ENCODE measurements at places on chromosomes 11 and 22.

DNA sequence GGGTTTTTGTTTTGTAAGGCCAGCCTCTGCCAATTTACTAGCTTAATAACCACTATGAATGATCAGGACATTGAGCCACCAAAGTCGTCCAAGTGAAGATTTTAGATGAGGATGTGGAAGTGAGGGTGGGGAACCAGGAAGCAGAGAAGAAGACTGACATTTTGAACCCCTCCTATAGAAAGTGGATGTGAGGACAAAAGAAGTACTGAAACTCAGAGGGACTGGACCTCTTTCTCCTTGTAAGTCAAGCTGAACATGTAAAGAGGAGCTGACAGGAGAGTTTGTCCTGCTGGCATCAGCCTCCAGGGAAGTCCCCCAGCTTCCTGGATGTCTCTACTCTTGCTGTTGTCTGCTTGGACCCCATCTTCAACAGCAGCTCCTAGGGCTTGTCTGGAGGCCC is 338.2 kb upstream of the NCAM1 start:
- no peak for DNase-seq

DNA sequence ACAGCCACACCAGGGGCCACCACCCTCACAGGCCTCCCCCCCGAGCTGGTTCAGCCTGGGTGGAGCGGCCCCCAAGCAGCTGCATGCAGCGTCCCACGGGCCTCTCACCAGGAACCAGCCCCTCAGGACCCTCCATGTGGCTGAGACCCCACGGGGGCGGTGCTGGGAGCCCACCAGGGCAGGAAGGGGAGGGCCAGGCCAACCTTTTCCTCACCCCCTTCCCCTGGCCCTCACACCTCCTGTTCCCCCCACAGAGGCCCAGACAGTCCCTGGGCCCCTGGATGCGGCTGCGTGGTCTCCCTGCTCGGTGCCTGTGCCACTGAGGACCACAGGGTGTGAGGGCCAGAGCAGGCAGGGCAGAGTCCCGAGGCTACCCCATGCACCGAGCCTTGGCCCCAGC is 46.5 kb downstream of the MOB2 start:
- no peak for DNase-seq

DNA sequence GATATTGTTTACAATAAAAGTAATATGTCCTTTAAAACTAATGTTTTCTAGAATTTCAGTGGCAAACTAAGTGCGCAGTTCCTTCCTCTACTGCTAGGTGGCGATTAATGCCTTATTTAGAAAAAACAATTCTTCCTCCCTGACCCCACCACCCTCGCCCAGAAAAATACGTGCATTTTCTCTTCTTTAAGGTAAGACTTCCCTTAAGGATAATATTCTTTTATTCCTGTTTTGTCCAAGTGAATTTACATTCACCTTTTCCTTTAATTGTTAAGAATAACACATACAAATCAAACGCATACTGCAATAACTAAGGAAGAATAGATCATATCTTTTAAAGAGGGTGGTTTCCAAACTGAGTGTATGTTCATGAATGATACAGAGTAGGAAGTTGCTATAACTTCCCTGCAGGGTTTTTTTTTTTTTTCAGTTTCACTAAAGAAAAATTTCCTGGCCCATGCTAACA is 17.0 kb upstream of the PSMA1 start:
- DNase-seq, result peak; percentile 60

DNA sequence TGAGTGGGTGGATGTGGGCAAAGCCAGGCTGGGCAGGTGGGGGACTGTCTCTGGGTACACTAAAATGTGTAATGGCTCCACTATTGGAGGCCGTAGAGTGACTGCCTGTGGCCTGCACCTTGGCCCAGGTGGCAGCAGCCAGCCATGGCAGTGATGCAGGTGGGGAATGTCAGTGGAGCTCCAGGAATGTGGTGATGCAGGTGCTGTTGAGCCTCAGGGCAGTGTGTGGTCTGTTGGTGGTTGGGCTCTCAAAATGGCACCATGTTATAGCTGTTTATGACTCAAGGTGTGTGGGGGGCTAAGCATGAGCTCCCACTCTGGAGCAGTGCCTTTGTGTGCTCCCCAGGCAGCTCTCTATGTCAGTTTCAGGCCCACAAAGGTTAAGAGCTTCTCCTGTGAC is 40.2 kb upstream of the CCDC90B start:
- DNase-seq, result no peak

GRCh38 chr11:72263361-72263760 is 19.4 kb upstream of the PHOX2A start:
- peak; percentile 17 for DNase-seq

DNA sequence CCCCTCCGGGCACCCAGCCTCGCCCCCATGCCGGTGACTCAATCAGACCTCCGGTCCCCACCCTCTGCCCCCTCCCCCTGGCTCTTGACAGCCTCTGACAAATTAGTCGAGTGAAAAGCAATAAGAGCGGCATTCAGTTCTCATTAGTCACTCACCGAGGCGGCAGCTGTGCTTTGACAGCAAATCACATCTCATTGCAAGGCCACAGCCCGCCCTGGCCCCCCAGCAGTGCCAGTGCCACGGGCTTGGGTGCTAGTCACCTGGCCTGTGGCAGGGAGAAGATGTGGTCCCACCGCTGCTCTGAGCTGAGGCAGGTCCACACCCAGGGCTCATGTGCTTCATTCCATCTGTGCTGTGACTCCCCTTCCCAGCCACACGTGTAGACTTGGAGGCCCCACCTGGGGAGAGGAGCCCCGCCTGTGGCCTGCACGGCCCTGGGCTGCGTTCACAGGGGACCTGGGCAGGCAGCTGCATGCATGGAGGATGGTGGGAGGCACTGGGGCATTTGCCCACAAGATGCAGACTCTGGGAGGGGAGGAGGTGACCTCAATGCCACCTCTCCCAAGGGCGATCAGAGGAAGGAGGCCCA is 7.4 kb upstream of the TH start:
- DNase-seq, result no peak

DNA sequence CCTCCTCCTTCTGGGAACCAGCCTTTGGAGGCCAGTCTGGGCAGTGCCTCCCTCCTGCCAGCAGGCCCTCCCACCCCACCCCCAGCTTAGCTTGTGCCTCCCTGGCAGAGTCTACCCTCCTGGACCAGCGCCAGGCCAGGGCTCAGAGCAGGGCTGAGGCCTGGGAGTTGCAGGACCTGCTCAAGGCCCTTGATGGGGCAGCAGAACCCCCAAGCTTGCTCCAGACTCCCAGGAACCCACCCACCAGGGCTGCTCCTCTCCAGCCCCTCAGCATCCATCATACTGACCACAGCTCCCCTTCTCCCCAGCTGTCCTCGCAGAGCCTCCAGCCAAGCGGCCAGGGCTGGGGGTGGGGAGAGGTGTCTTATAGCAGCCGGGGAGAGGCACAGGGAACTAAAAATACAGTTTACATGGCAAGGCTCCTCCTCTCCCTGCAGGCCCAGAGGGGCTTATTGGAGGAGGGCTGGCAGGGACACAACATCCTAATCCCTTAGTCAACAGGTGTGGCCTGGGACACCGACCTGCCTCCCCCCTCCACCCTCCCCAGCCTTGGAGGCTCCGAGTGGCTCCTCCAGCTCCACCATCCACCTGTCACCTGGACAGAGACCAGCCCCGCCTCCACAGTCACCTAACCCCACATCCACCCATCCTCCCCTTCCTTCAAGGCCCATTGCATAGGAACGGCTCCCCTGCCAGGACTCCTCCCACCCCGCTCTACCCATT is 5.2 kb upstream of the MB start:
- DNase-seq, result no peak

DNA sequence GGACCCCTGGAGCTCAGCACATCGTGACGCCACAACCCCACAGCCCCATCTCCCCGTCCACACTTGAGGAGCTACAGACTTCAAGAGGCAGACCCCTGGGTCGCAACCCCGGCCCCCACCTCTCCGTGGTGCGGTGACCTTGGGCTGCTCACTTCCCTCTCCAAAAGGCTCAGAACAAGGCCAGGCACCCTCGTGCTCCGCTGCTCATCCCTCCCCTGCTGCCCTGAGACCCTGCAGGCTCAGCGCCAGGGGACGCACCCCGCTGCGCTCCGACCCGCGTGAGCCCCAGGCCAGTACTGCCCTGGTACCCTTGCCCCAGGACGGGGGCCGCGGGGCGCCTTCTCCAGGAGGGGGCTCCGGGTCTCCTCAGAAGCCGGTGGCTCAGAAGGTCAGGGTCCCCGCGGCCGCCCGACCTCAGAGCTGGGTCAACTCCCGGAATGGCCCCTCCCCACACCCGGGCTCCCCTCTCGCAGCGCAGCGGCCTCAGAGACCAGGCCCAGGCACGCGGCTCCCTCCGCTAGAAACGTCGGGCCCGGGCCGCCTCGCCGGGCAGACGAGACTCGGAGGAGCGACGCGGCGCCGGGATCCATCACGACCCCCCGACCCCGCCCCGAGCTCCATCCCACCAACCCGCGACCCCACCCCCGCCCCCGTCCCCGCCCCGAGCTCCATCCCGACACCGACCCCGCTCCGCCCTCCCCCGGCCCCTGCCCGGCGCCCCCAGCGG is 563 bp downstream of the GATD1 start:
- DNase-seq, result peak; percentile 26

- peak; percentile 60 for DNase-seq
Observed at GRCh38 chr11:119481021-119481666, 58.2 kb upstream of the THY1 start.

GRCh38 chr11:64801158-64801464 is 1.9 kb downstream of the MAP4K2 start:
- no peak for DNase-seq

DNA sequence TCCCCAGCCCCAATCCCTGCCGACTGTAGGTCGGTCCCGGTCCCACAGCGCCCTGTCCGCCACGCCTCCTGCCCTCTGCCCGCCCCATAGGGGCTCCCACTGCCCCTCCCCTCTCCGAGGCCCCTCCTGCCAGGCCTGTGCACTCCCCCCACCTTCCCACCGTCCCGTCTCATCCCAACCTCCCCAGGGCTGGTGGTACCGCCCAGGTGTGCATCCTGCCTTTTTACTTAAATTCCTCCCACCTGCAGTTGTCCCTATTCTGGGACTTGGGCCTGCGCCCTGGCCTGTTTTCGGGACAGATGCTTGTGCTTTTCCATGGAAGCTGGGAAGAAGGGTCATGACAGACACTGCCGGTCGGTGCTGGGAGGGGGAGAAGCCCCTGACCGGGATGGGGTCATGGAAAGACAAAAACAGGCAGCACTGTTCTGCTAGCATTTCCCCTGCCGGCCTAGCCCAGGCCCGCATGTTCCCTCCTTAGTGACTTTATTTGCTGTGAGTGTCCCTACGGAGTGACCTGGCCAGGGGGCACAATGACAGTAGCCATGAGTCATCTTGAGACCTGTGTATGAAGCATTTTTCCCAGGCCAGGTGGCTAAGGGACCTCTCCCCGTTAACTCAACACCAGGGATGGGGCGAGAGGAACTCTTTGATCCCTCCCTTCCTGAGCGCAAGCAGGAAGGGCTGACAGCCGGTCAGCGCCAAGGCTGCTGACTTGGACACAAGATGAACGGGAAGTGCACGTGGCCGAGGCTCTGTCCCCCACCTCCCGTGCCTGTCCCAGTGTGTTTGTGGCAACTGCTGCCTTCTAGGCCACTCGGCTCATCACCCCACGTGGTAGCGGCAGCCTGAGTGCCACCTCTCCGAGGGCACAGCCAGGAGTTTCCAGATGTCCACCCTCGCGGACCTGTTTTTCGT is 7.1 kb downstream of the TBX1 start:
- DNase-seq, result no peak

- no peak for DNase-seq
Observed at GRCh38 chr11:12897867-12898266, 111.2 kb upstream of the RASSF10 start.

GRCh38 chr22:48889887-48890692 is 937.6 kb downstream of the BRD1 start:
- DNase-seq, result no peak

- no peak for DNase-seq
Observed at GRCh38 chr22:39617342-39617741, 46.8 kb downstream of the CACNA1I start.

DNA sequence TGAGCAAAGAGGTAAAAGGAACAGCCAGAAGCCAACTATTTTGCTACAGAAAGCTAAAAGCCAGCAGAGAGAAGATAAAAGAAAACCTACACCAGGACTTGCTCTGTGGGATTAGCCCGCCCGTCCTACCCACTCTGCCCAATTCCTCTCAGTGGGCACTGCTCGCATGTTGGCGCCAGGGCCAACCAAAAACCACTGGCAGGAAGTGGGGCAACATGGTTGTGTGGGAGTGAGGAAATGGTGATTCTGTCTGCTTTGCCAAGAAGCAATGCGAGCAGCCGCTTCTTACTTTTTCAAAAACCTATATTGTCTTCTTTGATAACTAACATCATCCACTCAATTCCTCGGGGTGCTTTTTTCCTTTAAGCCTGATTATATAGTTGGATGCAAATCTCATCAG is 14.2 kb upstream of the APOA1 start:
- DNase-seq, result no peak

GRCh38 chr11:78420255-78420764 is 2.7 kb upstream of the GAB2 start:
- DNase-seq, result peak; percentile 90

GRCh38 chr11:66743271-66743968 is 14.4 kb upstream of the SPTBN2 start:
- DNase-seq, result no peak

DNA sequence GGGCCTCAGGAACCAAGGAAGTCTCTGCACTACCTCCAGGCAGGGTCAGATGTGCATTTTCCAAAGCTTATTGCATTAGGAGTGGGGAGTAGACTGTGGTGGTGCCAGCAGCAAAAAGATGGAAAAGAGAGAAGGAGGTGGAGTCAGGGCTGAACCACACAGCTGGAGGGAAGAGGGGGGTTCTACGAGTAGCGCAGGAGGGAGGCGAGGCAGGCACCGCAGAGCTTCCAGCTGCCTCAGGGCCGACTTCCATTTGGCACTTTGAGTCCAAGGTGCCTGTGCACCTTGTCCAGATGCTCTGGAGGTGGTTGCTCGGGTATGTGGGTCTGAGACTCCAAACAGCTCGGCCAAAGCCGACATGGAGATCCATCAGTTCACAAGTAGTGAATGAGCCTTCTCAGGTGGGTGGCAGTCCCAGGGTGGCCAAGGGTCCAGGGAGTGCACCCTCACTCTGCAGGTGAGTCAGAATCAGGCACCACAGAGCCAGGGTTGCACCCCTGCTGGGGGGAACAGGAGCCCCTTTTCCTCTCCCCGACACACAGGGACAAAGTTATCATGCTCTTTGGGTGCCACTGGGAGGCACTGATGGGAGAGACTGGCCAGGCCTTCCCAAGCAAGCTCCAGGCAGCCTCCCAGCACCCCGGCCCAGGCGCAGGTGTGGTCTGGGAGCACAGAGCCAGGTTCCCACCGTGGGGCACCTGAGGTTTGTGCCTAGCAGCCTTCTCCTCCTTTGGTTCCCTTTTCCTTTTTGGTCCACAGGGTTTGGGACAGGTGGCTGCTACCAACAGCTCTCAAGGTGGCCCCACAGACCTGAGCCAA is 30.2 kb downstream of the GGT5 start:
- DNase-seq, result no peak

GRCh38 chr11:70290361-70291065 is 20.0 kb downstream of the PPFIA1 start:
- no peak for DNase-seq

GRCh38 chr11:64870176-64870892 is 8.1 kb downstream of the EHD1 start:
- DNase-seq, result peak; percentile 83

DNA sequence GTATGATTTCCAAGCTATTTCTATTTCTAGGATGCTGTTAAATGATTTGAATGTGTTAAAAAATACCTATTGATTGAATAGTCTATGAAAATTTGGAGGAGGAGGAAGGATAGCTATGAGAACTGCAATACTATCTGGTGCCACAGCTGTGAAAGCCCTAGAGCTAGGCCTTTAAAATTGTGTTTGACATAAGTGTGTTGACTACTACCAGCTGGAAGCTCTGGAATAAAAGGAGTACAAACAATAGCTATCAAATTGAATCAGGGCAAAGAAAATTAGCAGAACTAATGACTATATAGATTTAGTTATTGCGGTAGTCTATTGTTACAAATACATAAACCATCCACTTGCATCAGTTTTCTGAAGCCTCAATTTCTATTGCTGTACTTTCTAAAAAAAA is 124.8 kb upstream of the CNTN5 start:
- no peak for DNase-seq

All from endothelial cell of umbilical vein (primary cell).